ENCODE measurements at places on chromosomes 6 and 20.

- DNase-seq = no peak
Measured at GRCh38 chr20:44081476-44081875, 105.5 kb downstream of the JPH2 start.

DNA sequence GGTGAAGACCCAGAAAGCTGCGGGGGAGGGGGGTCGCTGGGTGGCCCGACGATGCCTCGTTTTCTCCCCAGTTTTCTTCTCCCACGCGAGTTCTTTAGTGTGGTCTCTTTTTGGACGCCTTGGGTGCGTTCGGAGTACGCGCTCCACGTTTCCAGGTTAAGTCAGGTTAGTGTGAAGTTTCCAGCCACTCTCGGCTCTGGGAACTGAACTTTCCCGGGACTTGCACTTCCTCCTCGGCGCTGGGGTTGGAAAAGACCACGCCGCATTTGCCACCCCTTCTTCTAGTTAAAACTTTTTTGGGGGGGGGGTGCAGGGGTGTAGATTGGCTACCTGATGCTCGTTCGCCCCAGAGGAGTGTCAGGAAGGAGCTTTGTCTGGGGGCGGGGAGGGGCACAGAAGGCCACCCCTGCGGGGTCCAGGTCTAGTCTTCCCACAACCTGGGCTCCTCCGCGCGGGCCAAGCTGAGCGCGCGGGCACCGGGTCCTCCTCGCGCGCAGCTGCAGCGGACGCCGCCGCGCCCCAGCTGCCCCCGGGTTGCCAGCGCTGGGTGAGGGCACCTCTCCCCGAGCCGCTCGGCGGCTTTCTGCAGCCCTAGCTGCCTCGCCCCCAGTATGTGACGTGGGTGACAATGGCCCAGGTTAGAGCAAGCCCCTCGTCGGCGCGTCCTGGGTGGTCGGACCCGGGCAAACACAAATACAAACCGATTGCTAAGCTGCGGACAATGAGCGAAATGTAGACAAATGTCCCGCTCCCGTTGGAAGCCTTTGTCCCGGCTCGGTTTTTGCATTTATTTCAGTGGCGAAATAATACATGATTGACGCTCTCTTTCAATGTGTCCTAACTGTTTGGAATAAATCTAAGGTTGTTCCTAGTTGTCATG, 1.7 kb upstream of the NKX2-2 start:
- no peak for DNase-seq

DNA sequence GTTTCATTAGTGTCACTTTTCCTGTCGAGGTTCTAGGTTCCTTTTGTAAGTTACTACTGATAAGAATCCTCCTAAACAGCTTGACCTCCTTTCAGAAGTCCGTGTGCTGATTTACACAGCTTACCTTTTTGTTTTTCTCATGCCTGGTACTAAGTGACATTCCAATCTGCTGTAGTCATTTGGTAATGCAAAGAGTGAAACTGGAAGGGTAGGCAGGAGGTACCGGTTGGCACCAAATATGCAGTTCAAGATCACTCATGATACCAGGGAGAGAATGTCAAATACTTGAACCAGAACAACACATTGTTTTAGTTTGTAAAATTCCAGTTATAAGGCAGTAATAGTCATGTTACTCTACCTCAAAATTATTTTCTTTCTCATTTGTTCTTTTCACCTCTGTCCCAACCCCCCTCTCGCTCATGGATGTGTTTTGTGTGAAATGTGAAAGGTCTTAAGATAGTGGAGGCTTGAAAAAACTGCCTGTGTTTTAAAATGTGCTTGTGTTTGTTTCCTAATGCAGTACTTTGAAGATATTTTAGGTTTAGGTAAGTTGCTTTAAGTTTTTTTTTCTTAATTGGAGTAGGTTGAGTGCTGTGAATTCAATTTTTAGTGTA, 23.2 kb downstream of the AFDN start:
- DNase-seq = no peak

GRCh38 chr20:50484271-50484976, 25.8 kb upstream of the PTPN1 start:
- DNase-seq = no peak

DNA sequence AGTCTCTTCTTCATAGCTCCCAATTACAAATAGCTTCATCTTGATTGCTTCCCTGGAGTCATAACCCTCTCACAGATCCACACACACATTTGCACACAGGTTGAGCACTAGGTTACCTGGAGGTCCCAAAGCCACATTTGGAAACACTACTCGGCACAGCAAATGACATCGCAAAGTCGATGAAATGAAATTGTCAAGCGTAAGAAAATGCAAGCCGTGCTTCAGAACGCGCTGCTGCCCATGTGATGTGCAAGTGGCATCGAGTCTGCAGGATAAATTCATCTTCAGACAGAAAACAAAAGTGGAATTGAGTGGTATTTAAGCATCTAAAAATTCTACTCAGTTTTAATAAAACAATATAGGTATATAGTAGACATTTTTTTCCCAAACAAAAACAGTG, 298.0 kb downstream of the TFAP2C start:
- DNase-seq = no peak

DNA sequence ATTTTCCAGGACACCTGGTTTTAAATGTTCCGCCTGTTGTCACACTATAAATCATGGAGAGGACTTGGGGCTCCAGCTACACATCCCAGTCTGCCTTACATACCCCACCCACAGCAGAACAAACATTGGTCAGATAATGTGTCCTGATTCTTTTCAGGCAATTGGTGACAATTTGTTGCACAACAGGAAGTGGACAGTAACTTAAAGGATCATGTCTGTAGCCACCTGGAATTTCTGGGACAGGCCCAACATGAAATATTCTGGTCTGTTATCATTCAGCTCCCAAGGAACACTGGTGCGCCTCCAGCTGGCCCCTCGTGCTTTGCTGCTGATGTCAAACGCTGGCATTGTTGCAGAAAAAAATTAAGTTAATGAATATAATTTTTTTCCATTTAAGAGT, 117.2 kb downstream of the SOBP start:
- no peak for DNase-seq

DNA sequence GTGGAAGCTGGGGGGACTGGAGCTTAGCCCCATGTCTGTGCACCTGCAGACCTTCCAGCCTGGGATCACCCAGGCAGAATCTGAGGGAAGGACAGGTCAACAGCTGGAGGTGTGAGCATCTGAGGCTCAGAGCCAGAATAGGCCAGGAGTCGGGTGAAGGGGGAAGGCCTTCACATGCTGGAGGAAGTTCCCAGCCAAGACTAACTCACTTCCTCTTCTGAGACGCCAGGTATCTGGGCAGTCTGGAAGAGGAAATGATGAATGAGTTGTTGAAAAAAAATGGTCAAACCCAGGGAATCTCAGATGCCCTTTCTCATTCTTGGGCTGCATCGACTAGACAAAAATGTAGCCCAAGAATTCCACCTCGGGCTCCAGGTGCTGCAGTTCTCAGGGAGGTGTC, 73.6 kb upstream of the TIAM2 start:
- DNase-seq = no peak

DNA sequence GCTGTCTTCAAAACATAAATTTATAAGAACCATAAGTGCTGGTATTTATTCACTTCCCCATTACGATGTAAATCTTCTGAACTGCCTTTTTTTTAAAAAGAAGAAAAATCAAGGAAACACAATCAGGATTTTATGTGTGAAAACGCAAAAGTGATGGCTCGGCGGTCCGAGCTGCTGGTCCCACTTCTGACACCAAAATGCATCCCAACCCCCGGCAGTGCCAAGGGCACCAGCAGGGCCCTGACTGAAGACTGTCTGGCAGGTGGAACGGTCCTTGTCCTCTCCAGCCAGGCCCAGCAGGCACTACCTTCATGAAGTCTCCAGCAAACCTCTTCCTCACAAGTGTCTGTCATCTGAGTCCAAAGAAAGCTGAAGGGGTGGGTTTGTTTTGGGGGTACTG, 41.2 kb downstream of the TBC1D7 start:
- DNase-seq = no peak

DNA sequence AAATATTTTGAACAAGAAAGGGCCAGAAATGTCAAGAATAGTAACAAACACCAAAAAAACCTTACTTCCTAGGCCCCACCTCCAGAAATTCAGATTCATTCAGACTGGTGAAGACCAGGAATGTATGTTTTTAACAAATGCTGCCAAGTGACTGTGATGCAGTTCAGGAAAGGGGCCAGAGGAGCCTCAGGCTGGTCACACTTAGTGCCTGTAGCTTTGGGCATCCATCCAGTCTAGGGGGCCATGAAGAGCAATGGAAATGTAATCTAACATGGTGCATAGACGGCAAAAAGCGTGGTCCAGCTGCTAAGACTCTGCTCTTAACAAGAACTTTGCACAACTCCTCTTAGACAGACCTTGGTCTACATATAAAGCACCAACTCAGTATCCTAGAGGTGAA, 7.1 kb downstream of the GJA1 start:
- no peak for DNase-seq

GRCh38 chr6:30682143-30683117, 4.0 kb downstream of the PPP1R18 start:
- peak; percentile 63 for DNase-seq

DNA sequence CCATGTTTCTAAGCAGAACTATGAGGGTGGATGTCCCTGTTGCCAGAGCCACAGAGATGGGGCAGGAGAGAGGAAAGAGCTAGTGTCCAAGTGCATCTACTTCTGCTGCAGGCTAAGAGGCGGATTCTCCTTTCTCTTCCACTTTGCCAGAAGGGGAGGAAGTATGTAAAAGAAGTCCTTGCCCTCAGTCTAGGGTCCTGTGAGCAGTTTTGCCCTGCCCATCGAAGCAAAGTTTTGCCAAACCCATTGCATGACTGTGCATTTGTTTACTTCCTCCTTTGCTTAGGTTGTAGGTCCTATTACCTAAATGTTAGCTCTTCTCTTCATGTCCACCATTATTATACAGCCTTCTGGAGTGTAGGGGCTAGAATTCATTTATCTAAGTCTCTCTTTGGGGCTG, 106.2 kb upstream of the ARMC2 start:
- DNase-seq = no peak

- no peak for DNase-seq
Measured at GRCh38 chr20:13147971-13148370, 73.1 kb upstream of the ISM1 start.

GRCh38 chr6:47202644-47203205, 107.0 kb downstream of the TNFRSF21 start:
- no peak for DNase-seq

DNA sequence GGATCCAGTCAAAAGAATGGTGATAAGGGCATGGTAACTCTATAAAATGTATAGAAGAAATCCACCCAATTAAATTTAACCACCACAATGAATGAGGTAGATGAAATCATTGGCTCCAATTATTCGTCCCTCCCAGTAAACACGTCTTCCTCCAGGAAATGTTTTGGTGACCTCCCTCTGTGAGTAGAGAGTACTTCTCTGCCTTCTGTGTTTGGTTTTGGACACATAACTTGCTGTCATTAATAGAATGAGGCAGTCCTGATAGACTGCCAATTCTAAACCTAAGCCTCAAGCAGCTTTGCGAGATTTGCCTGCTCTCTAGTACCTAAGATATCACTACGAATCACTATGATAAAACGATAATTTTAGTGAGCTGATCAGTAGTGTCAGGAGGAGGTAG, 632.8 kb downstream of the HDGFL1 start:
- no peak for DNase-seq

GRCh38 chr6:113464960-113465359, 392.2 kb upstream of the MARCKS start:
- DNase-seq = no peak

DNA sequence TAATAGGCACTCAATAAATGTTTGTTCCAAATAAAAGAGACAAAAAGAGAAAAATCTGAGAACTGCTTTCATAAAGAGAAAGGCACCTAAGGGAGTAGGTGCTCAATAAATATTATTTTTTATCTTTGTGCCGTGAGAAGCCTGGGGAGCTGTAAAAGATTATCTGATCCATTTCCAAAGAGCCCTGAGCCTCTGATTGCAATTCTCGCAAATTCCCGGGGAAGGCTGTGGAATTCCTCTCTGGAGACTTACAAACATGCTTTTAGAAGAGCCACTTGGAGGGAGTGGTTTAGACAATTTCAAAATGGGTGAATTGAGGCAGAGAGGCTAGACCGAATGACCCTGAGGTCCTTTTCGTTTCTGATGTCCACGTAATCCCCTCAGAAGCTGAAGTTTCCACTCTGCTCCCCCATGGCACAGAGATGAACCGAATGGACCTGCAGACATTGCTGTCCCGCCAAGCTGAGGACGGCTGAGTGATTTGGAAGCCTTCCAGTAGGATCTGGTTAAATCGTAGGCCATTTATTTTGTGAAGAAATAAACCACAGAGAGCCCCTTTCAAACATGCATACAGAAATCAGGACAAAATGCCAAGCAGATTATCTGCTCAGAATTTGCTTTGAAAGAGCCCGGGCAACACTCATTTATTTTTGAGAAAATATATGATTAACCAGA, 77.8 kb downstream of the PKHD1 start:
- DNase-seq = no peak

DNA sequence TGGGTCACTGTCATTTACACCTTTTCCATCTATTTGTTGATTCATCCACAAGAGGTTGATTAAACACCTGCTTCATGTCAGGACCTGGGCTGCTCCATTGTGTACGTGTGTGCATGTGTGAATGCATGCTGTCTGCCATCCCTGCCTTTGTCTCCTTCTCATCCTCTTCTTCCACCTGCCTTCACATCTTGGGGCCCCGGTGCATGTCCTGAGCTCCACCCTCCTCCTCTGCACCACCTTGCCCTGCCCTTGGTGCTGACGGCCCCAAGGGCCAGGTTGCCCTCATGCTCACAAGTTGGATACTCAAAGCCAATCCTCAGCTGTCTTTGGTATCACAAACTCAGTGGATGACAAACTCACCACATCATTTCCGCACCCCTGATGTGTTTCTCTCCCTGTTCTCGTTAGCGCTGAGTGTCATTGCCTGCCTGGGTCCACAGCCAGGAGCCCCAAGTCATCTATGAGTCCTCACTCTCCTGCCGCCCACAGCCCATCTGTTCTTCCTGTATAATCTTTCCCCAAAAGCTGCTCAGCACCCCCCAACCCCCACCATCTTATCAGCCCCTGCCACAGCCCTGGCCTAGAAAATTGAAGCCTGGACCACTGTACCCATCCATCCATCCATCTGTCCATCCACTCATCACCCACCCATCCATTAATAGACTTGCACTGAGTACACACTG, 85.0 kb downstream of the SRC start:
- DNase-seq = no peak

DNA sequence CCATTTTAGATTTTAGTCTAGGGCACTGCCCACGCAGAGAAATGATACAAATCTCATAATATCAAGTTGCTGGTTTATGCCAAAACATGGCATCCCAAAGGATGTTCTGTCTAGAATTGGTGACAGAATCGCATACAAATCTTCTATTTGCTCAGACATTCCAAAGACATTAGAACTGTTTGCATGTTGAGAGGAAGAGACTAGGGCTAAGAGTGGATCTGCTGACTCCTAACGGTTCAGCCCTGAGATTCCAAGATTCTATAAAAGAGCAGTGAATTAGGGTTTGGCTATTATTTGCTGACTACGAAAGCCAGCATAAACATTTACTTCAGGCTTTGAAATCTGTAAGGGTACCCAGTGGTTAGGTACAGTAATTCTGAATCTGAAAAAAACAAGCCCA, 3.6 kb downstream of the EPB41L2 start:
- no peak for DNase-seq

DNA sequence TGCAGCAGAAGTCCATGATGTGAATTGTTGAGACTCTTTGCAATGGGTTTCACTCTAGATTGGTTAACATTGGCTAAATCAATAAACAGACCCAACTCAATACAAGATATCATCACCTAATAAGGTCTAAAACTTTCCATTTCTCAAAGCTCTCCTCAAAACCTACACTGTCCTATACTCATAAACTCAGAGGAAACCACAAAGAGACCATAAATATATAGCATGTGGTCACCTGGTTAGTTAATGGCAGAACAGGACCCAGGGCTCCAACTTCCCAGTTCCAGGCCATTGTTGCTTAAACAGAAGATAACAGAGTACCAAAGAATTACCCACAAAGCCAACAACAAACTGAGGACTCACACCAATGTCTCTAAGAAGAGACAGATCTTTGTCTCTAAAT, 12.0 kb downstream of the RTN4IP1 start:
- no peak for DNase-seq

Data from stimulated activated CD4-positive, alpha-beta T cell treated with anti-CD3 and anti-CD28 coated beads, Interleukin-15, amount 100 ng/mL, for 1 hour (primary cell).